ENCODE measurements at places on chromosomes 6 and 20.

- H3K4me1 ChIP-seq, result peaks cover 22% of the 10 kb centered on the region
- no peak overlapping the region for H3K27ac ChIP-seq
- no peaks in the 10 kb centered on the region for H3K36me3 ChIP-seq
- DNase-seq, result no peak
- no peak overlapping the region for H3K4me3 ChIP-seq
These were observed 113.3 kb upstream of the ASF1A start for GRCh38 chr6:118780668-118781067.

DNA sequence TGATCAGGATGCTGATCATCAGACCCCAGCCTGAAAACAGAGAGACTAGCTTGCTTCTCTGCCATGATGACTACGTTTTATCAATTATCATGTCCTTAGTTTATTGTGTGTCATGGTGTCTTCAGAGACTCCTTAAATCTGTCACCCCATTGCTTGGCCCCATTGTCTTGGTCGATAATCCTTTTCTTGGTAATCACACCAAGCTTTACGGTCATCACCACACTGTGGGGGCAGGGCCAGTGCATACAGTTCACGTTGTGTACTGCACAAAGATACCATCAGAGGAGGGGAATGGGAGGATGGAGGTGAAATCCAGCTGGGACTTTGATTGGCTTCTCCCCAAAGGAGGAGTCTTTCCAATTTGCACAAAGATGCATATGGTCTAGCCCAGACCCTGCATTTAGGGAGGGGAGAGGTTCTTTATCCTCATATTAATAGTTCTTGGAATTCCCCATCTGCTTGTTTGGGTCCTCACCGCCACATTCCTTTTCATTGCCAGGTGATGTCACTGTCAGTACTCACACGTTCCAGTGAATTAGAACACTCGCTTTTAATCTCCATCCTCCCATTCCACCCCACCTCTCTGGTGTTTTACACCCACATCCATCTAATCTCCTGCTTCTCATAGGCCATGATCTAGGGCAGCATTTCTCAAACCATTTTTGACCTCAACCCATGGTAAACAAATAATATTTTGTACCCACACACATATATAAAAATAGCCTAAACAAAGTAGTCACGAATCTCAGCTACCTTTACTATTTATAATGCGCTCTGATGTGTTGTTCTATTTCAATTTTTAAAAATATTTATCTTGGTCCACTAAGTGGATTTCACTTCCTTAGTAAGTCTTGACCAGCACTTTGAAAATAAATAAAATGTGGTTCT lies 5.7 kb downstream of the ETV7 start:
- no peaks in the 10 kb centered on the region for H3K27me3 ChIP-seq
- no peak overlapping the region for H3K27ac ChIP-seq
- H3K4me3 ChIP-seq, result no peak overlapping the region
- DNase-seq, result no peak
- peaks cover 6% of the 10 kb centered on the region for H3K4me1 ChIP-seq

- no peak overlapping the region for H3K27ac ChIP-seq
- no peak for DNase-seq
- H3K4me1 ChIP-seq, result no peaks in the 10 kb centered on the region
- no peak overlapping the region for H3K4me3 ChIP-seq
These were observed 228.6 kb downstream of the TBC1D7 start for GRCh38 chr6:13099771-13100170.

- no peak overlapping the region for H3K4me3 ChIP-seq
- H3K27ac ChIP-seq, result no peak overlapping the region
- H3K4me1 ChIP-seq, result no peaks in the 10 kb centered on the region
- DNase-seq, result no peak
These were observed 51.4 kb downstream of the HS3ST5 start for GRCh38 chr6:114291428-114291827.

GRCh38 chr6:51855310-51856082 lies 231.9 kb downstream of the PKHD1 start:
- H3K4me1 ChIP-seq, result no peaks in the 10 kb centered on the region
- no peak overlapping the region for H3K27ac ChIP-seq
- no peaks in the 10 kb centered on the region for H3K27me3 ChIP-seq
- H3K36me3 ChIP-seq, result no peaks in the 10 kb centered on the region
- DNase-seq, result peak; percentile 42
- H3K4me3 ChIP-seq, result no peak overlapping the region

DNA sequence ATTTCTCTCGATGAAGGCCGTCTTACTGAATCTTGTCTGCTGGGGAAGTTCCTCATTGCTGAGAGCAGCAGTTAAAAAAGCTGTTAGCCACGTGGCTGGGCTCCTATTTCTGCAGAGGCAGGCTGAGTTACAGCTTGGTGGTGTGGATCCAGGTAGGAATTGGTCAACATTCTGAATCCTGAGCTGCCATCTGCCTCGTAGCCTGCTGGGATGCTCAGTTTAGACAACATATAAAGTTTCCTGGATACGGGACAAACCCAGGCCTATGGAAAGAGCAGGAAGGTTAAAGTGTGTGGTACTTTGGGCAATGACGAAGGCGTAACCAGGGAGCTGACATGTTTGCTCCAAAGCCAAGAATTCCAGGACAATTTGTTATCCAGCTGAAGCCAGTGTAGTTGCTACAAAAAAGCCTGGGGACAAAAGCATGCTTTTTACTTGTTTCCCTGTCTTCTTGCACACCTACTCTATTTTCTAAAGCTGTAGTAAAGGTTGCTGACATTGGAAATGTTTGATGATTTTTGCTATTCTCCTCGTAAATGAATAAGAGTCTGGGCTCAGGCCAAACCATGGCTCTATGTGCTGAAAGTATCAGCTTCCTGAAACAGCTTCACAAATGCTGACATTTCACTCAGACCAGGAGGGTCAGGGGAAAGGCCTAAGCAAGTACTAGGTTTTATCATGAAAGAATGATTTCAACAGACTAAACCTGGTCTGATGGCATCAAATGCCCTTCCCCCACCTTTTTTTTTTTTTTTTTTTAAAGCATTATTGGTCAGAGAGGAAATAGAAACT lies 12.4 kb upstream of the MYLK2 start:
- DNase-seq, result no peak
- no peak overlapping the region for H3K4me3 ChIP-seq
- peaks cover 27% of the 10 kb centered on the region for H3K36me3 ChIP-seq
- H3K4me1 ChIP-seq, result peaks cover 10% of the 10 kb centered on the region
- H3K27ac ChIP-seq, result no peak overlapping the region

DNA sequence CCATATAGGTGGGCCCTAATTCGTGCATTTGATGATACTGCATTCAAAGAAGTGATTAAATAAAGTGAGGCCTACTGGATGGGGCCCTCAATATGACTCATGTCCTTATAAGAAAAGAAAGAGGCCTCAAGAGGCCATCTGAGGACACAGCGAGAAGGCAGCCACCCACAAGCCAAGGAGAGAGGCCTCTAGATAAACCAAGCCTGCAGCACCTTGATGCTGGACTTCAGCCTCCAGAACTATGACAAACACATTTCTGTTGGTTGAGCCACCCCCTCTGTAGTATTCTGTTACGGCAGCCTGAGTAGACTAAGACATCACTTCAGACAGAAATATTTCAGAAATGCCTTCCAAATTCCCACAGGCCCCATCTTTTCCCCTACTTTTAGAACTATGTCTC lies 82.5 kb upstream of the PLEKHG1 start:
- no peak overlapping the region for H3K4me3 ChIP-seq
- H3K4me1 ChIP-seq, result no peaks in the 10 kb centered on the region
- H3K27me3 ChIP-seq, result no peaks in the 10 kb centered on the region
- no peak overlapping the region for H3K27ac ChIP-seq
- no peak for DNase-seq

DNA sequence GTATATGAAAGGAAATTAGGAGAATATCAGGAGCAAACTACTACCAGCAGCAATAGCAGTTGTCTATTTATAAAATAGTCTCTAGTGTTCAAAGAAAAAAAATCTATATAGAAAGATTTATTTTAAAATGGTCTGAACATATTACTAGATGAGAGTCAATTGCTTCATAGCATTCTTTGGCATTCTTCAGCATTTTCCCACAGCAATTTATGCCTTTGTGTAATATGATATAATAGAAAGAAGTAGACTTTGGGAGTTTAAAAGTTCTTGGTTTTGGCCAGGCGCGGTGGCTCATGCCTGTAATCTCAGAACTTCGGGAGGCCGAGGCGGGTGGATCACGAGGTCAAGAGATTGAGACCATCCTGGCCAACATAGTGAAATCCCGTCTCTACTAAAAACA lies 157.0 kb upstream of the PLN start:
- no peak overlapping the region for H3K4me3 ChIP-seq
- H3K36me3 ChIP-seq, result no peaks in the 10 kb centered on the region
- no peak overlapping the region for H3K27ac ChIP-seq
- no peaks in the 10 kb centered on the region for H3K4me1 ChIP-seq
- no peaks in the 10 kb centered on the region for H3K27me3 ChIP-seq
- no peak for DNase-seq

DNA sequence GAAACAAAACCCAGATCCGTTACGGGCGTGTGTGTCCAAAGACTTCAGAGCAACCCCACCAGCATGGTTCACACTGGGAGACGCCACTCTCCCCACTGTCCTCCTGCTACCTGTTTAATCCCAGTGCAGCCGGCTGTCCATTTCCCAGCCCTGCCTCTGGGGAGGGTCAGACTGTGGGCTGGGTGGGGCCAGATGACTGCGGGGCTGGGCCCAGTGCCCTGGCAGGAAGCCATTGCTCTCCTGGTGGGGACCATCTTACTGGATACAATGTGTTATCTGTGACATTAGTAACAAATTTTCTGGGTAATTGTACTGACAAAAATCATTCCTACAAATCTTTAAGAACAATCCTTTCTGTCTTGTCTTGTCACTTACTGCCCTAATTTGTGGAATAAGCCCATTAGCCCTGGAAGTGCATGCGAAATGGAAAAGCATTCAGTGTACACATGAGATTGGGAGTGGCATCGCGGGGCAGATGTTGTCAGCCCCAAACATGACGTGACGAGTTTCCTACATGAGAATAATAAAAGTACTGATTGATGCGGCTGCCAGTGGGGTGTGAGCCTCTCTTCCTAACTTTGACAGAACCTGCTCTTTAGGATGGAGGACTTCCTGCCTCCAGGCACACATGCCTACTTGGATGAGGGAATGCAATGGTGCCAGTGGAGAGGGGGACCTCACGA lies 37.9 kb upstream of the PCMTD2 start:
- no peak overlapping the region for H3K27ac ChIP-seq
- DNase-seq, result peak; percentile 55
- no peaks in the 10 kb centered on the region for H3K36me3 ChIP-seq
- no peaks in the 10 kb centered on the region for H3K27me3 ChIP-seq
- no peak overlapping the region for H3K4me3 ChIP-seq

DNA sequence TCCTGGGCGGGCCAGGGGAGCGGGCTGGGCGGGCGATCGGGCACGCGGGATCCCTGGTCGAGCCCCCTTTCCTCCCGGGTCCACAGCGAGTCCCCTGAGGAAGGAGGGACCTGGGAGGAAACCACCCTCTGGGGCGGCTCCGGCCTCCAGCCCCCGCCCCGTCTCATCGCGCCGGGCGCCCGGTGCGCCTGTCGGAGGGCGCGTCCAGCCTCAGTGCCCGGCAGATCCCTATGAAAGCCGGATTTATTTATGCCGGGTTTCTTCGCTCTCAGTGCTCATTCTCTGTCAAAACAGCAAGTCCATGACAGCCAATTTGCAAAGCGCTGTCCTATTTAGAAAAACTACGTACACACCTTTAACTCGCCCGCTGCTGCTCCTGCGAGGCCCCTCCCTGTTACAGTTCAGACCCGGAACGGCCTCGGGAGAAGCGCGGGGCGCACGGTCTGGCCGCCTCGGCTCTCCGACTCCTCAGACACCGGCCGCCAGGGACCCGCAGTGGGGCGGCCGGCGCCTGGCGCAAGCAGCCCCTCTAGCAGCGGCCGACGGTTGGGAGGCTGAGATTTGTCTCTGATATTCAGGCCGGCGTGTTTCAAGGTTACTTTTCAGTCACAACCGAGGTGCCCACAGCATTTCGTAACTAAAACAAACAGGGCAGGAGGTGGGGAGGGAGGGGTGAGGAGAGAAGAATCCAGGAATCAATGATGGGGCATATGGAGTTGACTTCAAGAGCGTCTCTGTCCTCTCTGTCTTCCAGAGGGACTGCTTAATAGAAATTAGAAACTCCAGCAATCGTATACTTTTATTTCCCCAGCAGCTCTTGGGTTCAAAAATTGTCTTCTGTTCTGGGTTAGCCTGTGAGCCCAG lies 782 bp upstream of the FOXA2 start:
- peaks cover 83% of the 10 kb centered on the region for H3K27me3 ChIP-seq
- H3K4me3 ChIP-seq, result no peak overlapping the region
- no peak for DNase-seq
- no peaks in the 10 kb centered on the region for H3K4me1 ChIP-seq

DNA sequence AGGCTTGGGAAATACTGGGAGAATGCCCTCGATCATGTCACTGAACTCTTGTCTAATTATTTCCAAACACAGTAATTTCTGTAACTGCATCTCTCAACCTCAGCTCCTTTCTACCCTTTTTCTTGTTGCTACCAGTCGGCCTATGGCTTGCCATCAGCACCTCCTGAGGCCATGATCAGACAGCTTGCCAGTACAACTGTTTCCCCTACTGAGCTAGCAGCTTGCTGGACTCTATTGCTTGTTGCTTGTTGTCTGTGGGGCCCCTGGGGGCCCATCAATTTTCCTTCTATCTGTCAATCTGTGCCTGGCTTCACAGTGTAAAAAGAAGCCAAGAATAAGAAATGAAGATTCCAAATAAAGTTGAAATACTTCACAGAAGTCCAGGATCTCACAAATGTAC lies 123.9 kb downstream of the OPN5 start:
- no peak overlapping the region for H3K4me3 ChIP-seq
- no peaks in the 10 kb centered on the region for H3K4me1 ChIP-seq
- H3K27me3 ChIP-seq, result no peaks in the 10 kb centered on the region
- H3K36me3 ChIP-seq, result no peaks in the 10 kb centered on the region
- H3K27ac ChIP-seq, result no peak overlapping the region
- DNase-seq, result no peak

DNA sequence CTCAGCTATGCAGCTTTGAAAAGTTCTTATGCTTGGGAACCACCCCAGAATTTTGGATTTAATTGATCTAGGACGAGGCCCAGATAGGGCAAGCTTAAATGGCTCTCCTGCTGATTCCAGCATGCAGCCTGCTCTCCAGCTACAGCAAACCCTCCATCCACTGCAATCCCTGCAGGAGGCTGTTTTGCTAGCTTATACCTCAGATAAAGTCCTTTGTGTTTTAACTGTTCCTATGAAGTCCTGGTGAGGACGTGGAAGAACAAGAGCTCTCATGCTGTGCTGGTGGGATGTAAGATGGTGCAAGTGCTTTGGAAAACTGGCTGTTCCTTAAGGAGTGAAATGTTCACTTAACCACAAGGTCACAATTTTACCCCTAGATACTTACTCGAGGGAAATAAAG lies 25.5 kb upstream of the NXT1 start:
- no peak overlapping the region for H3K27ac ChIP-seq
- DNase-seq, result no peak
- peaks cover 51% of the 10 kb centered on the region for H3K27me3 ChIP-seq
- H3K4me3 ChIP-seq, result no peak overlapping the region
- H3K36me3 ChIP-seq, result no peaks in the 10 kb centered on the region
